ENCODE measurements at places on chromosomes 2 and 18.
A peak's percentile ranks its signal among the peaks of the same experiment; 100 is the strongest.

DNA sequence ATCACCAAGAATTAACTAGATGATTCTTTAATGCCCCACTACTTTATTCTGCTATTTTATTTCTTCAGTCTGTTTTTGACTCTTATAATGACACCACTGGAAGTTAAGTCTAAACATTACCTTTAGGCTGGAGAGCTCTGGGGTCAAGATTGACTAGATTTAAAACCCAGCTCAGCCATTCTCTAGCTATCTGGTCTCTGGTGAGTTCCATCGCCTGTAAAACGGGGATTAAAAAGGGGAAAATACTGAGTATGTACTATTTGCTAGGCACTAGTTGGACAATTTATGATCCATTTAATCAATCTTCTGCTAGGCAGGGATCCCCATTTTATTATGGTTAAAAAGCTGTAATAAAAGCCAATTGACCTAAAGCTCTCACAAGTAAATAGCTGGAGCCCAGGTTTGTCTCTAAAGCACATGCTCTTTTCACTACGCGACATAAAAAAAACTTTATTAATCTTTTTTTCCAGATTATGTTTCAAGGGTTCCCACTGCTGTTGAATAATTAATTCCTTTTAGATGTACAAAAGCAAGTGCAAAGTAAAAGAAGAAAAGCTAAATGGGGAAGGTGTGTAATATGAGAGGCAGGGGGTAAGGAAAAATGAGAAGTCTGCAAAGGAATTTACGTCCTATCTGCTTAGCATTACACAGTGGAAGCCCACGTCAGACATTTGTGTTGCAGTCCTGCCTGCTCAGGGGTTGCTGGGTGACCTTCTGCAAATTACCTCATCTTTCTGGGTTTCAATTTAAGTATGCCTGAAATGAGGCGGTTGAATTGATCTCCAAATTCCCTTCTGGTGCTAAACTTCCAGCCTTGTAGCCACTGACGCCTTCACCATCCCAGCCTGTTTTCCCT is 918 bp upstream of the NABP1 start:
- DNase-seq = no peak

GRCh38 chr2:173815772-173816171 is 149.4 kb downstream of the SP3 start:
- no peak for DNase-seq

GRCh38 chr2:172335736-172336135 is 91.7 kb upstream of the ITGA6 start:
- DNase-seq = no peak

DNA sequence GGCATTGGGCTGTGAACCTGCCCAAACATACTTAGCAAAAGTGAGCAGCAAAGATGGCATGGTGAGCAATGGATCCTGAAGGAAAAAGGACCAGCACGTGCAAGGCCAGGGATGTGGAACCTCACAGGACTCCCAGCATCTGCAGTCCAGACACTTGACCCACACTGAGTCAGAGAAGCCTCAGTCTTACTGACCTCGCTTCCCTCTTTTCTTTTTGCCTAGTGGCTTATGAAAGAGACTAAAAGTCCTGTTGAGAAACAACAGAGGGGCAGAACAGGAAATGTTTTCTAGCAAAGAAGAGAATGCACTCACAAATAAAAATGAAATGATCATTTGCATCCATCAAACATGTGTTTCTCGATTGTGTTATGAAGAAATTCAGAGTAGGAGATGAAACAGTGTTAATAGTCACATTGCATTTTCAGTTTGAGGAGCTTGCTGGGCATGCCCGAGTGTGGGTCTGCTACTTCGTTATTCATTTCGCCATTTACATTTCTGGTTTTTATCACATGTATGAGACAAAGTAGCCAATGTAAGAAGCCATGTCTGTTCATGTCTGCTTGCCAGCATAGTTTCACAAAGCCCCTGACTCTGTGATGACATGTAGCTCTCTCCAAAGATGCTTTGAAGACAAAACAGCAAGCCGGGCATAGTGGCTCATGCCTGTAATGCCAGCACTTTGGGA is 118.4 kb downstream of the INO80D start:
- no peak for DNase-seq

DNA sequence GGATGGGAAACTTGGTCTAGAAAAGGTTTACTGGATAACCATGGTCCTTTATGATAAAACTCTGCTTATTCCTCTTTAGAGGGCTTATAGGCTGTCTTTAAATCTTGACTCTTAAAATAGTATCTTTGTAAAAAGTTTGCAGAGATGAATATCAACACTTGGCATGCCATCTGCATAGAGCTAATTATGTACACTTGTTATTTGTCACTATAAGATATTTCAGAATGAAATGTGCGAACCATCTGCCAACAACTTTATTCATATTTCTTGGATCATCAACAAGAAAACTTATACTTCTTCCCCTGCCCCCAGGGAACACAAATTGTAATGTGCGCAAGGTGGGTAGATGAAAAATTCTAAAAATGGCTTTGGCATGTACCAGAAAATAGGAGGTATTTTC is 653.0 kb upstream of the CHAC2 start:
- no peak for DNase-seq

DNA sequence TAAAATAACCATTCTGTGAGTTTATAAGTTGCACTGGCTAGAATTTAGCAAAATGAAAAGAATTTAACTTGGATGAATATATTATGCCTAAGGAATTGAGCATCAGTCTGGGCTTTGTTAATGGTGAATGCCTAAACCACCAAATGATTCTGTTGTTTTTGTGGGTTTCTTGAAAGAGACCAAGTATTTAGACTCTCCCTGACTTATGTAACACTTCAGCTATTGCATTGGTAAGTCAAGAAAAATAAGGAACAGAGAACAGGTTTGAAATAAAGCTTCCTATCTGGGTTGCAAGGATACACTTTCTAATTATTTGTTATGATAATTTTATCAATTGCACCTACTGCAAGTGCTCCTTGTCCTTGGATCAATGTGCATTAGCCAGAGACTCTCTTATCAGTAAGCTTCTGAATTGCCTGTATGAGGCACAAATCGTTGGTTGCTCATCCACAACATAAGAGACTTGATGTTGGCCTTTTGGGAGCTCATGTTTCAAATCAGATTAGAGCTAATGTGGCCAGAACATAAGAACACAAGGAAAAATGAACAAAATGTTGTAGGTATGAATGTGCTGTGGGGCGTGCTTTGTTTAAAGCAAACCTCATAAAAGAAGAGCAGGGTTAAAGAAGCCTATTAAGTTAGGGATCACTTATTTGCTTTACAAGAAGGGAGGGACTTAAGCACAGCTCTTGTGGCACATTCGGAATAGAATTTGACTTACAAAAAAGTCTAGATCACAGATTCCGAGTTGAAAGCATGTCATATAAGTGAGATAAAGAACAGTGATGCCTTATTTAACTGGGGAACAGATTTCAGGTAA is 37.2 kb downstream of the PRKCE start:
- DNase-seq = no peak

DNA sequence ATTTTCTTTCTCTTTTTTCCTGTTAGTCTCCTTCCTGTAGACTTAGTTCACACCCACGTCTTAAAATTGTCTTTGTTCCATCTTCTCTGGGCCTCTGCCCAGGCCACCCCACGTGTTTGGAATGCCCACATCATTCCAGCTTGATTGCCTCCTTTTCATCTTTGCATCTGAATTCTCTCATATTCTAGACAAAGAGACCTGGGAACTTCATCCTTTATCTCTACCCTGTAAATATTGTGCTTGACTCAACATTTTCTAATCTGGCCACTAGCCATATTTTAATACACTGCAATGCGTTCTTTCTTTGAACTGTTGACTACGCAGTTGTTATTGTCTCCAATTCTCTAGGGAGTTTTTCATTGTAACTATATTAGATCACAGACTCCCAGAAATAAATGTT is 187.5 kb upstream of the NRXN1 start:
- no peak for DNase-seq

DNA sequence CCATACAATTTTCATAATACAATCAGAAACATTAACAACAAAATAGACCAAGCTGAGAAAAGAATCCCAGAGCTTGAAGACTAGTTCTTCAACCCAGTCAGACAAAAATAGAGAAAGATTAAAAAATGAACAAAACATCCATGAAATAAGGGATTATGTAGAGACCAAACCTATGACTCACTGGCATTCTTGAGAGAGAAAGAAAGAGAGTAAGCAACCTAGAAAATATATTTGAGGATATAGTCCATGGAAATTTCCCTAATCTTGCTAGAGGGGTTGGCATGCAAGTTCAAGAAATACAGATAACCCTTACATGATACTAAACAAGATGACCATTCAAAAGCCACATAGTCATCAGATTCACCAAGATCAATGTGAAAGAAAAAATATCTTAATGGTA is 281.7 kb downstream of the CCDC85A start:
- no peak for DNase-seq

DNA sequence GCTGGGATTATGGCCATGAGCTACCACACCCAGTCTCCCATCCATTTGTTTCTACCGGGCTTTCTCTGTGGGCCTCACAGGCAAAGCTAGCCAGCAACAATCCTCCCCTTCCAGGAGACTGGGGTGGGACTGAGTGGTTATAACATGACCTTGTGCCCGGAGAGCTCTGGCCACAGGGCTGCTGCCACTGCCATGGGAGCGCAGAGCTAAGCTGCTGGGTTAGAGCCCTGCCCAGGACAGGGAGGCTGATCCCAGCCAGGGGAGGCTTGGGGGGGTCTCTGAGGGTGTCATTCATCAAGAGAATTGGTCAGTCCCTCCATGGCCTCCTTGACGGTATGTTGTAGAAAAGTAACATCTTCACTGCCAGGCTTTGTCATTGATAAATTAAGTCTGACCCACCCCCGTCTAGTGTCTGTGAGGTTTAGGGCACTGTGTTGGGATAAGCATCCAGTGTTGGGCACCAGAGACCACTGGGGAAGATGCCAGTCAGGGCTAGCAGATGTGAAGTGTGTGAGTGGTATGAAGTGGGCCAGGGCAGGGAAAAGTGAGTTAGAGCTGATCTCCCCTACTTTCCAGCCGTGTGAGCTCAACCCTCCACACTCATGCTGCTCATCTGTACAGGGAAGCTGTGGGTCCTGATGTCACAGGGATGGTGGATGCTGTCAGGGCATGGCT is 368.4 kb upstream of the HS6ST1 start:
- DNase-seq = no peak

DNA sequence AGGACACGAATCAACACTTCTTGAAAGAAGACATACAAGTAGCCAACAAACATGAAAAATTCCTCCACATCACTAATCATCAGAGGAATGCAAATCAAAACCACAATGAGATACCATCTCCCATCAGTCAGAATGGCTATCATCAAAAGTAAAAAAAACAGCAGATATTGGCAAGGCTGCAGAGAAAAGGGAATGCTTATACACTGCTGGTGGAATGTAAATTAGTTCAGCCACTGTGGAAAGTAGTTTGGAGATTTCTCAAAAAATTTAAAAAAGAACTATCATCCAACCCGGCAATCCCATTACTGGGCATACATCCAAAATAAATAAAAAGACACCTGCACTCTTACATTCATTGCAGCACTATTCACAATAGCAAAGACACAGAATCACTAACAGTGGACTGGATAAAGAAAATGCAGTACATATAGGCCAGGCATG is 78.7 kb downstream of the GRB14 start:
- DNase-seq = no peak

- DNase-seq = no peak
Measured at GRCh38 chr18:42980426-42980825, 135.1 kb downstream of the RIT2 start.

GRCh38 chr2:73920577-73921545 is 5.8 kb upstream of the DGUOK start:
- DNase-seq = no peak

DNA sequence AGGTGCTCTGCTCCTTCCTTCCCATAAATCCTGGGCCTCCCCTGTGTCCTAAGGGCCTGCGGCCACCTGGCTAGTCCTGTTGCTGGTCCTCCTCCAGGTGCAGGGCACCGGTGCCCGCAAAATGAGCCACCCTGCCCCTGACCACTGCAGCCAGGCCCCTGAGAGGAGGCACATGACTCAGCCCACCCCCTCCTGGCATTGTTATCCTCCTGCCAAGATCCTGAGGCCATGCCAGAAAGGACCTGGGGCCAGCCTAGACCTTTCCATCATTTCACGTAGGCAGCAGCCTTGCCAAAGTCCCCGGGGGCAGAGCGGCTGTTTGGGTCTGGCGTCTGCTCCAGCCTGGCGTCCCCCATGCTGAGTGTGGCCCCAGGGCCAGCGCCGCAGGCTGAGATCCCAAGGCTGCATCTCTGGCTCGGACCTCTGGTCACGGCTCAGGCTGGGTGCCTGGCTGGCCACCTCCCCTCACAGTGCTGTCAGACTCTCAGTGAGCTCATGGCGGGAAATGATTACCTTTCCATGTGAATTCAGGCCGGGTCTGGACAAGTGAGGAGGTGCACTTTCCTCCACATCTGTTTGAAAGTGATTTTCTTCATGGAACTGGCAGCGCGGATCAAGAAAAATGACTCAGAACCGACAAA is 81.0 kb downstream of the NDUFA10 start:
- DNase-seq = no peak

DNA sequence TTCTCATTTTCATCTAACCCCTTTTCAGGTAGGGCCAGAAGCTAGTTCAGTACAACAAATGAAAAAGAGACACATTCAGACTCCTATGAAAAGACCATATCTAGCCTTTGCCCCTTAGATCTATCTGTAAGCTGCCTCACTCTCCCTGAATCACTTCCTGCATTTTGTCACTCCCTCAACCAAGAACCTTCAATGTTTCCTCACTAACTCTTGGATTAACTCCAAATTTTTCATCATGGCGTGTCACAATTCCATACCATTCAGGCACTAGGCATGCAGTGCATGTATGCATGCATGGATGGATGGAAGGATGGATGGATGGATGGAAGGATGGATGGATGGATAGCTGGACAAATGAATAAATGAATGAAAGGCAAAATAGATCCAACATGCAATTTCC is 356.9 kb downstream of the TNS1 start:
- DNase-seq = no peak

DNA sequence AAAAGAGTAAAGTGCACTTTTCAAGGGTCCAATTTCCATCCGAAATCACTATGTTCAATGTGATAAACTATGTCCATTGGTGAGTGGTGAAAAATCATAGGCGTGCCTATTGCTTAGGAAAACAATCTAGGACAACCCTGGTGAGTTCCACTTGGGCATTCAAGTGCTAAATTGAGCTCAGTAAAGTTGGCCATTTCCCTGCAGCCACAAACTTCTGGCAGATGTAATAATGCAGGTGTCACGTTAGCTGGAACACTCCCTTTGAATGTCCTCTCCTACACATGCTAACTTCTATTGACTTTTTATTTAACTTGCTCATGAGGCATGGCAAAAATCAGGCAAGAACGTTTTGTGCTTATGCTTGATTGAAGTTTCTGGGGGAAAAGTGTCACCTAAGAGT is 67.1 kb downstream of the CPS1 start:
- no peak for DNase-seq

- DNase-seq = no peak
Measured at GRCh38 chr18:11587846-11588245, 21.6 kb upstream of the SLC35G4 start.

GRCh38 chr2:219002395-219003266 is 9.4 kb upstream of the CRYBA2 start:
- DNase-seq = no peak

- no peak for DNase-seq
Measured at GRCh38 chr2:215423928-215424540, 11.8 kb downstream of the FN1 start.

- DNase-seq = peak; percentile 45
Measured at GRCh38 chr2:11368059-11368572, 23.7 kb upstream of the ROCK2 start.
